ENCODE measurements at places on chromosomes 6 and 20.

GRCh38 chr6:72651967-72652956 is 30.4 kb downstream of the KCNQ5 start:
- DNase-seq, result no peak

DNA sequence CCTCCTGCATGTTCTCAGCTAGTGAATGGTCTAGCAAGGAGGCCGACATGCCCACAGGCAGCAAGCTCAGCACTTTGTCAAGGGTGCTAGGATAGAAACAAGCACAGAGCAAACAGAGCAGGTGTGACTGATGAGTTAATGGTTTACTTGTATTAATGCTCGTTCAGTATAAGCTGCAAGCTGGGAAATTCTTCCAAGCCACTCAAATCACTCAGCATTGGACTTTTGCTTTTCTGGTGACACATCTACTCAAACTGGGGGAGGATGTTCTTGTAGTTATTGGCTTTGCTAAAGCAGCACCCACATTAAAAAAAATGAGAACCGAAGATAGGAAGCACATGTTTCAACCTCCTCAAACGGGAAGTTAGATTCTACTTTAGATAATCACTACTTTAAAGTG is 43.1 kb upstream of the NEDD9 start:
- DNase-seq, result no peak

GRCh38 chr6:69868252-69868804 is 2.0 kb downstream of the COL19A1 start:
- DNase-seq, result no peak

GRCh38 chr20:11553603-11554002 is 364.1 kb upstream of the BTBD3 start:
- no peak for DNase-seq

GRCh38 chr6:89050155-89050554 is 30.4 kb upstream of the PNRC1 start:
- DNase-seq, result no peak

GRCh38 chr6:146914489-146915483 is 289.4 kb upstream of the STXBP5 start:
- no peak for DNase-seq

- no peak for DNase-seq
These were observed 237.4 kb upstream of the GMDS start for GRCh38 chr6:2482773-2483172.

- DNase-seq, result no peak
These were observed 102.5 kb upstream of the EMILIN3 start for GRCh38 chr20:41468994-41469600.

GRCh38 chr6:145765449-145765848 is 30.1 kb upstream of the EPM2A start:
- DNase-seq, result no peak

- no peak for DNase-seq
These were observed 32.2 kb downstream of the CARMIL1 start for GRCh38 chr6:25311331-25311840.

DNA sequence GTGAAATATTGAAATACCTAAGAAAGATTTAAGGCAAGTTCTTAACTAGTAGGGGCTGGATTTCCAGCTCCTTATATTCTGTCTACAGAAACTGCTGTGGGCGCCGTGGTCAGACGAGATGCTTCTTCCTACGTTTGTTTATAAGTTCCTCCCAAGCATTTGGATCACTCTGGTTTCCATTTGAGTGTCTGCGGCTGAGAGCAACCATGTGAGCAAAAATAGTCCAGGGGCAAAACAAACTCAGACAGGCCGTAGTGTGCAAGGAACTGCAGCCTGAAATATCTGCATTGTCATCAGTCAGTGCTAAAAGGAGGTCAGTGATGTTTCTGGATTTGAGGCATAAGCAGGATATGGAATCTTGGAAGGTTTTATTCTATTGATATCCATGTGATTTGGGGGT is 485.9 kb upstream of the JAG1 start:
- DNase-seq, result no peak

DNA sequence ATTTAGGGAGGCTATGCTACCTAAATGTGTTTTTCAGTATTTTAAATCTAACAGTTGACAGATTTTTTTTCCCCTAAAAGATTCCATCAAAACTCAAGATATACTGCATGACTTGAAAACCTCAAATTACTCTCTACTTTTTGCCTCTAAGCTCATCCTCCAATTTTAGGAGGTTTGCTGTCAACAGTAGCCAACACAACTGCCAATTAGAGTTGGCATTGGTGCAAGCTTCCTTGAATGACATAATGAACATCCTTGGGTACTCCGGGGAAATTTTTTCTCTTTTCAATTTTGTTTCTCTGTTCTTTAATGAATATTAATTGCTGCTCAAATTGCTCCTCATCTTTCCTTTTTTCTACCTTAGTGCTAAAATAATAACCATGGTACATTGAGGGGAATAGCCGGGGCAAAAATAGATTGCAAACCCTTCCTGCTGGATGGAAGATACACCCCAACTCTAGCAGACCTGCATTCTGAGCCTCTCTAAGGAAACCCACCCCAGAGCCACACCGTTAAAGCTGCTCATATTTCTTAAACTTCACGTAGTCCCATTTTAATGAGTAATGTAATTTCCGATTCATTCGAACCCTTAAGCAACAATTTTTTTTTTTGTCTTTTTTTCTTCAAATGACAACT is 34.3 kb downstream of the SLC22A23 start:
- no peak for DNase-seq

- DNase-seq, result no peak
These were observed 46.7 kb downstream of the SERAC1 start for GRCh38 chr6:158121335-158121734.

- no peak for DNase-seq
These were observed 122.4 kb downstream of the TCP11 start for GRCh38 chr6:35018746-35019145.

DNA sequence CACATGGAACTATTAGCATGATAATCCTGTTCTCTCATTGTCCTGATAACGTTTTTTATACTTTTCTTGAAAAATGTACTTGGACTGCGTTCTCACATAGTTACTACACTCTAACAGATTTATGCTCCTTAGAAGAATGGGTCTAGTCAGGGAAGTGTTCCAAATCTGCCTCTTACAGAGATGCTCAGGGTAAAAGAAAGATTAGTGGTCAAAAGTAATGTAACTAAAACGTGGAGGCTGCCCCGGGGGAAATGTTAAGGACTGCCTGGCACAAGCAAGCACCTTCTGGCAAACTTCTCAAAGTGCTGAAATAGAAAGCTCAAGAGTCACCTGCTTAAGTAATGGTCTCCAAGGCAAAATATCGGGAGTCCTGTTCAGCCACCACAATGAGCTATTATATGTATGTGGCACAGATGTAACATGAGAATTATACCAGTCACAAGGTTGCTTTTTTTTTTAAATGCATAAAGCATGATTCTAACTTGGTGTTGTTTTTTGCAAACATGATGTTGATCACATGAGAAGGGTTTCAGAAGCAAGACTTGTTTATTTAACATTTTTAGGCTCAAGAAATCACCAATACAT is 244.5 kb upstream of the JARID2 start:
- DNase-seq, result no peak

- no peak for DNase-seq
These were observed 169.5 kb upstream of the LAMA2 start for GRCh38 chr6:128713461-128713860.

DNA sequence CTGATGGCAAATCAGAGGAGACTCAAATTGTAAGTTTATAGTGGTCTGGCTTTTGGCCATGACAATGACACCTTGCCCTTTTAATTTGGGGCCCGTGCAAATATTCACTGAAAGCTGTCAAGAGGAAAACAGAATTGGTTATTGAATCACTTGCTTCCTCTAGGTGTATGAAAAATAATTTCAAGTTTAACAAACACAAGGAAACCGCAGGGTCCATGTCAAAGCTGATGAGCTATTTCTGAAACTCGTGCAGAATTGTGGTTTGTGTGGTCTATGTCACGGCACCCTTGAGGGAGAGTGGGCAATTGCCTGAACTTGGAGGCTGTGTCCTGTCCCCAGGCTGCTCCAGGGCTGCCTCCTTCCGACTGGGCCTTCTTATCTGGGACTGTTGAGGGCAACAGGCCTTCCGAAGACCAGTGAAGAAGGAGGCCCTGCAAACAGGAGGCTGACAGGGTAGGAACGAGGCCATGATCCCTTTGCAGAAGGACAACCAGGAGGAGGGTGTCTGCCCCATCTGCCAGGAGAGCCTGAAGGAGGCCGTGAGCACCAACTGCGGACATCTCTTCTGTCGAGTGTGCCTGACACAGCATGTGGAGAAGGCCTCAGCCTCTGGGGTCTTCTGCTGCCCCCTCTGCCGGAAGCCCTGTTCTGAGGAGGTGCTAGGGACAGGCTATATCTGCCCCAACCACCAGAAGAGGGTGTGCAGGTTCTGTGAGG is 788 bp downstream of the TRIM40 start:
- DNase-seq, result no peak

- no peak for DNase-seq
These were observed 159.2 kb downstream of the ATXN1 start for GRCh38 chr6:16602035-16602434.

- DNase-seq, result no peak
These were observed 209.4 kb upstream of the MCHR2 start for GRCh38 chr6:100203400-100203799.

GRCh38 chr6:143018955-143019354 is 41.7 kb upstream of the AIG1 start:
- DNase-seq, result no peak

GRCh38 chr6:16352258-16352635 is 113.9 kb downstream of the GMPR start:
- no peak for DNase-seq

- peak; percentile 8 for DNase-seq
These were observed 1.3 kb upstream of the NDUFAF4 start for GRCh38 chr6:96899019-96899418.

- no peak for DNase-seq
These were observed 56.3 kb upstream of the CD93 start for GRCh38 chr20:23142162-23143050.

DNA sequence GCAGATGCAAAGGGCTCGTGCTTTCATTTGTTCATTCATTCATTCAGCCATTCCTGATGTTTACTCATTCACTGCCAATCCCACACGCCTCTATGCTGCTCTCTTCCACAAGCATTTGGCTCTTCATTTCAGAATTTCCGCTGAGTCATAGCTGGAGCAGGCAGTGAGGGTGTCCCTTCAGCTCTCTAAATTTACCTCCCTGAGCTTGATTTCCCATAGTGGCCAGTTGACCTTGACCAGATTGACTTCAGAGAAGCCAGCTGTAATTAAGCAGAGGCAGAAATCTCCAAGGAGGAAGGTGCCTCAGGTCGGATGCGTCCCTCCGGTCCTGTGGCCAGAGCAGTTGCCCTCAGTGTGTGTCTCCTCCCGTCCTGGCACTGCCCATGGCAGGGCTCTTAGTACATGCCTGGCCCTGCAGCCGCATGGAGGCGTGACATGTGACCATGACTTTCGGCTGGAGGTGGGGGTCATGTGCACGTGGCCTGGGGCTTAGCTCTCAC is 267.2 kb upstream of the ECI2 start:
- no peak for DNase-seq

DNA sequence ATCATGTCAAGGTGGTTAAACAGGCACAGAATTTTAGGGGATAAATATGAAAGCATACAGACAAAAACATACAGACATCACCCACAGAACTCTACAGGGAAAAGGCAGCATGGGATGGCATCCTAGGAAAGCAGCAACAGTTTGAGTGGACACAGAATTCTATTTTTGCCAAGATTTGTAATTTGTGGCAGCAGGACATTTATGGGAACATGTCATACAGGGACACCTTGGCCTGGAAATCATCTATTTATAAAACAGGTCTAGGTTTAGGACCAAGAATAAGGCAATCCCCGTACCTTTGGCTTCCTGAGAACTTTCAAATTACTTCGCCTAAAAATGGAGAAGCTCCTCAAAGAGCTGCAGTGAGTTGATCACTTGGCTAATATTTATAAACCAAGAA is 17.5 kb downstream of the ARHGAP18 start:
- no peak for DNase-seq

DNA sequence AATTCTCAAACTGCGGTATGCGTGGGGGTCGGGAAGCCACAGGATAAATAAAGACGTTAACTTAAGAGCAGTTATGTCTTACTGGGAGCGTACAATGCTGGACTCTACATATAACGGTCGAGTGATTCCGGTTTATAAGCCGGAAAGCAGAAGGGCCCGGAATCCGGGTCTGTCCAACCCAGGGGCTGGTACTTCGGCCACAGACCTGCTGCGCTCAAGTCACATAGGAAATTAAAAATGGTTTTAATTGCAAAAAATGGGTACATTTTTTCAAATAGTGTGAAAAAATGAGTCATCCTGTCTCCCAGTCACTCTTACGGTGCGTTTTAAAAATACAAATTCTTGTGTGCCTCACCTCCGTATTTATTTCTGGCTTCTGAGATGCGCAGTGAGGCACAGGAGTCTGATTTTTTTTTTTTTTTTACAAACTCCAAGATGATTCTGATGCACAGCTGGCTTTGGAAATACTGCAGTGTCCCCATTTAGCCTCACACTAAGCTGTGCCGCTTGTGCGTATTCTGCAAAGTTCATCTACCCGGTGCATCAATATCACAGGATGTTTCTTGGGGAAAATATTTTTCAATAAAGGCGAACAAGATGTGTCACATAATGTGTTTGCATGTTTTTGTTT is 1.0 kb downstream of the PCIF1 start:
- DNase-seq, result no peak

- DNase-seq, result no peak
These were observed 21.6 kb downstream of the SOBP start for GRCh38 chr6:107511511-107511993.

GRCh38 chr20:49540687-49541435 is 27.1 kb downstream of the PTGIS start:
- DNase-seq, result no peak

DNA sequence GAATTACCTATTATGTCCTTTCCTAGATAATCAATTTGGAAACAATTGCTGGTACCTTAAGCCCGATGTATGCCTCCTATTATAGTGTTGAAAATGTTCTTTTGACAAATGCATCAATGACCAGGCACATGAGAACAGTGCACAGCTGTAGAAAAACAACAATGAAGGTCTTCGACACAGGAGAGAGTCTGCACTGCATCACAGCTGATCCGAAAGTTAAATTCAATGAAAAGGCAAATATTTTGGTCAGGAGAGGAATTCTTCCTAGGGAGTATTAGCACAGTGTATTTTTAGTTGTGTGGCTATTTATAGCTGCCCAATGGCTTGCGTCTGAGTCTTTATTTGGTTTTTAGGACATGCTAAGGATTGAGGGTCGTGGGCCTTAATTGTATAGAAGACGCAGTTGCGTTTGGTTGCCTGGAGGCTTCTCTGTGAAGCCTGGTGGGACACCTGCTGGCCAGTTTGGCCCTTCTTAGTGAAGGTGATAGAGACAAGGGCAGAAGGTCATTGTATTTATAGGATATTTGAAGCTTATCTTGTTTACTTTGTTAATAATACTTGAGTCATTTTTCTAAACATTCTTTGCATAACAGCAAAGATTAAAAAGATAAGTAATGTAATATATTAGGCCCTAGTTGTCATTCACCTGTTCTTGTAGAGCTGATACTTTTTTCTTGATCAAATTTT is 72.3 kb downstream of the CDYL start:
- no peak for DNase-seq

DNA sequence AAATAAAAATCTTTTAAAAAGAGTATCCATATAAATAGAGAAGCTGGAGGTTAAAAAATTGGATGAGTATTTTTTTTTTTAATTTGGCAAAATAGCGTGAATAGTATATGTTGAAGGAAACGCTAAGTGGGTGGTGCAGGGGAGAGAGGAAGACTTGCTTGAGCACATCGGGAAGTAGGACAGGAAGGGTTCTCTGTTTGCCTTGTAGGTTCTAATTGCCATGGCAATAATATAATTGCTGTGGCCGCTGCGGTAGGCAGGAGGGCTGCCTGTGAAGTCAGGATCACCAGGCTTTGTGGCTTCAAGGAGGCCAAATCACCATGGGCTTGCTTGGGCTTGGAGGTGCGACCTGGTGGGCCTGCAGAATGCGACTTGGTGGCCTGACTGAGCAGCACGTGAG is 35.1 kb downstream of the IGF2R start:
- no peak for DNase-seq

- no peak for DNase-seq
These were observed 627 bp upstream of the RPP21 start for GRCh38 chr6:30344191-30344867.
